ENCODE measurements at places on chromosomes 2 and 18. TPM values are rescaled to one million over a fixed set of nuclear protein-coding genes. Genes with fewer than 3 reads are reported as not detected.

HTR2B gene
- total RNA-seq, result 0.52 TPM

ALLC gene
- total RNA-seq, result not detected

ADD2 gene
- 2.6 TPM for total RNA-seq

PKDCC gene
- 89.2 TPM for total RNA-seq

CCDC68 gene
- 0.52 TPM for total RNA-seq

AMMECR1L gene
- 9.9 TPM for total RNA-seq
